T-cell (primary cell): ENCODE measurements at places on chromosomes 7 and 10. TPM values are rescaled to one million over a fixed set of nuclear protein-coding genes. Genes with fewer than 3 reads are reported as not detected.

Gene CYP3A5
- not detected for total RNA-seq

Gene LRRC4
- total RNA-seq, result not detected

Gene GJD4
- total RNA-seq, result not detected

Gene TAS2R41
- 1.0 TPM for total RNA-seq

Gene MRLN
- total RNA-seq, result not detected
